ENCODE measurements at places on chromosomes 12 and 14.
A peak's percentile ranks its signal among the peaks of the same experiment; 100 is the strongest.

DNA sequence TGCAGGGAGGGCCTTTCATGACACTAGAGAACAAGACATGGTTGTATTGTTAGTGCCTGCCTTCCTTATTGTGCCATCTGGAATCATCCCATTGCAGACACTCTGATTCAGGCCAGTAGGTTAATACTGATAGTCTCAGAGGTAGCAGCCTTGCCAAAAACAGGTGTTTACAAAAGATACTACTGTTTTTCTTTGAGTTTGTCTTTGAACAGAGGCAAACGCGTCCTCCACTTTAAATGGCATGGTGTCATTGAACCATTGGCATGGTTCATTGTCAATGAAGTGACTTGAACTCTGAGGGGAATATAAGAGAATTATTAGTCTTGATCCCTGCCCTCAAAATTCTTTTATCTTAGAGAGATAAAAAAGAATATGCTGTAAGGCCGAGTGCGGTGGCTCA, 4.2 kb downstream of the FNTB start:
- DNase-seq: no peak

GRCh38 chr14:92748259-92749016, at the start of gene LGMN:
Gene LGMN, minus strand, starts transcription at chr14:92748627. Its CDS starts 15,841 bp downstream, at chr14:92732786.
- peak; percentile 63 for DNase-seq

- no peak for DNase-seq
Measured at GRCh38 chr12:124111006-124111405, 138.0 kb downstream of the ZNF664 start.

- no peak for DNase-seq
Measured at GRCh38 chr14:105468621-105469241, 5.9 kb upstream of the CRIP2 start.

GRCh38 chr12:54195737-54196347, 7.1 kb upstream of the SMUG1 start:
- no peak for DNase-seq

DNA sequence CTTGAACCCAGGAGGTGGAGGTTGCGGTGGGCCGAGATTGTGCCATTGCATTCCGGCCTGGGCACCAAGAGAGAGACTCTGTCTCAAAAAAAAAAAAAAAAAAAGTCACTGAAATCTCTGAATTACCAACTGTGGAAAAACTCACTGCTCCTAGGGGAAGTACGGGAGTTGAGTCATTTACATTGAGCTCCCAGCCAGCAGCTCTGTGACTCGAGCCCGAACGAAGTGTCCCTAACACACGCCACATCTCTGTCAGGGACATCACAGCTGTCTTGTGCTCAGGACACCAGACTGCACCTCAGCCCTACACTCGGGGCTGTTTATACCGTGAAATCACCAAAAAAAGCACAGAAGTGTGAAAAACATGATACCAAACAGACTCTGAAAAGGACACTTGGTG, 21.1 kb downstream of the ATP6V0A2 start:
- DNase-seq: no peak

DNA sequence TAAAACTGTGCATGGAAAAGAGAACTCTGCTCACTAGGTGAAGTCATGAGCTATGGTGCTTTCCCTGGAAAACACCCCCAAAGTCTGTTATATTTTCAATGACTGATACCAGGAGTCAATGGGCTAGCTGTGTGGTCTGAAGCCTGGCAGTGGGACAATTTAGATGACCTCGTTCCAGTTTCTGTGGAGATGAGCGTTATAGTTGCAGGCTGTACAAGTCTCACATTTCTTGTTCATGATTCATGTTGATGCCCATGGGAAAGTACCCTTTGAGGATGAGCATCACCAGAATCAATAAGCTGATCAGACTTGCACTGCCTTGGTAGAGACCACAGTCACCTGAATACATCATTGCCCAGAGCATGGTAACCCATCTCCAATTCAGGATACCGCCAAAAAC, 70.7 kb downstream of the NOVA1 start:
- DNase-seq: no peak

- DNase-seq: no peak
Measured at GRCh38 chr14:68548194-68549076, 244.4 kb downstream of the ZFP36L1 start.

GRCh38 chr14:66380143-66380542, 106.0 kb upstream of the CCDC196 start:
- no peak for DNase-seq

- no peak for DNase-seq
Measured at GRCh38 chr12:91289906-91290305, 107.3 kb upstream of the DCN start.

- no peak for DNase-seq
Measured at GRCh38 chr12:11761869-11762567, 112.5 kb downstream of the ETV6 start.

DNA sequence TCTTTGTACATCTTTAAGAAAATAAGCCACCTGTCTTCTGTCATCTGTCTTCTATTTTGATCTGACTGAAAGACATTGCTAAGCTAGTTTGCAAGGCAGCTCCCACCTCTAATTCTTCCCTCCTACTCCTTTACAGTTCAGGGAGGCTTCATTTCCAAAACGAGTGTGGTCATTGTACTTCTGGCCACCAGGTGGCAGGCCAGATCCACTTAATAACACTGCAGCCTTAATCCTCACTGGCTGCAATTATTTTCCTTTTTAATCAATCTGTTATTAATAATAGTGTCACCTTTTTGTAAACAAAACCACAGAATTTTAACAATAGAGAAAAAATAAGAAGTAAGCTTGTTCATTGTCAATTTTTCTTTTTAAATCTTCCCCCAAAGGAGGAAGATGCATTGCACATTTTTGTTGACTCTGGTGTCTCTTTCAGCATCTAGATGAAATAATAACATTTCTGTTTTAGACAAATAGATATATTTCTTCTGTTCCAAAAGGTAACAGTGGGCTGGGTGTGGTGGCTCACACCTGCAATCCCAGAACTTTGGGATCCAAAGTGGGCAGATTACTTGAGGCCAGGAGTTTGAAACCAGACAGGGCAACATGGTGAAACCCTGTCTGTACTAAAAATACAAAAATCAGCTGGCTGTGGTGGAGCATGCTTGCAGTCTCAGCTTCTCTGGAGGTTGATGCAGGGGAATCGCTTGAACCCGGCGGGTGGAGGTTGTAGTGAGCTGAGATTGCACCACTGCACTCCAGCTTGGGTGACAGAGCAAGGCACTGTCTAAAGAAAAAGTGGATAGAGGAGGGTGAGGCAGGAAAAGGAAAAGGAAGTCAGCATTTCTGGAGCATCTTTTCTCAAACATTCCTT, 23.3 kb downstream of the GABARAPL1 start:
- no peak for DNase-seq

DNA sequence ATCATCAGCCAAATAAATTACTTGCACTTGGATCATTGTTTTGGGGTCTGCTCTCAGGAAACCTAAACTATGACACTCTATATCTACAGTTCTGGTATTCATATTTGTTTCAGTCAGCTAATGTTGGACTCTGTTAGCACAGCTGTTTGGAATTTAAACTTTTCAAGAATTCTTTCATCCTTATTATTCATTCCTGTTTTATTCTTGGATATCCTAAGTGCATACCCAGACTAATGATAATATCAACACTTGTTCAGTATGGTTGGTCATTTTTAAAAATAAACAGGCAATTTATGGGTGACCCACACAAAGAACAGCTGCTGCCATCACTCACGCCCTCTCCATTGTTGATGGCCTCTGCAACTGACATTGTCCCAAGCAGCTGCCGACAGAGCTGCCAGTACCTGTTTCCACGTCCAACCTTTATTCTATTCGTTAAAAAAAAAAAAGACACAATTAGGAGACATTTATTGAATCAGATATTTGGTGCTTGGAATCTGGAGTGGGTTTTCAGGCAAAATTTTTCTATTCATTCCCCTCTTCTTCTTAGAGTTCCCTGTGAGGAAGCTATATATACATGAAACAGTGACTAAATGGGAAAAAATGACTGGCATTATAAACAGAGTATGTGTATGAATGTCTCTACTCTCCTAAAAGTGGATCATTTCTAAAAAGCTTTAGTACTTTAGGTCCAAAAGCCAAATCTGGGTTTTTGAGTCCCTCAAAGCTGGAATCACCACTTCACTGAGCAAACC, 252.1 kb upstream of the NAV3 start:
- no peak for DNase-seq

DNA sequence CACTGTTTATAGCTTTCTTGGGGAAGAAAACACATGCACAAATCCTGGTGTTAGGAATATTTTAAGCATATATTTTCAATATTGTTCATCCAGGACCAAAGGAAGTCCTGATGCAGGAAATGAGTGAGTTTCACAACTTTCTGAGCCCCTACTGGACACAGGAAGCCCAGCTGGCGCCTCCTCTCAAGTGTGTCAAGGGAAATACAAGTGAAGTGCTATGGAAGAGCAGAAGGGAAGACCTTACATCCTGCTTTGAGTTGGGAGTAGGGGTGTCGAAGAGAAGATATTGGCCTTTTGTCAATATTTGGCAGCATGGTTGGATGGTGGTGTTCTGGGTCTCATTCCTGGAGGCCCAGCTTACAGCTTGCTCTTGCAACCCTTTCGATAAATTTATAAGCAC, 66.1 kb upstream of the ZDHHC17 start:
- DNase-seq: no peak

DNA sequence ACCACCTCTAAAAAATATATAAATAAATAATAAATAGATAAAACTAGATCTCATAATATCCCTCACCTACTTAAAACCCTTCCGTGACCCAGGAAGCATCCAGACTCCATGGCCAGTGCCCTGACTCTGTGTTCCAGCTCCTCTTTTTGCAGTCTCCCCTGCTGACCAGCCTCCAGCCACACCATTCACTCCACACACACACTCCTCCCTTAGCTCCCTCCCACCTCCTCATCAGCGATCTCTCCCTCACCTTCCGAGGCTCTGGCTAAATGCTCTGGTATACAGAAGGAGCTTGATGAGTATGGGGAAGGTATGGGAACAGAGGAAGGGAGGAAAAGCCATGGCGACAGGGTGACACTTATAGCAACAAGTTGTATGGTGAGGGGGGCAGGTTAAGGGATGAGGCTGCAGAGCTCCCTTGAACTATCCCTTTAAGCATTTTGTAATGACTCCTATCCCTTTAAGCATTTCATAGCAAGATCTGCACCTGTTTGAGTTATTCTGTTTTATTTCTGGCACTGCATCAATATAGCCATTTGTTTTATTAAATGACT, 26.1 kb upstream of the EIF4B start:
- no peak for DNase-seq

DNA sequence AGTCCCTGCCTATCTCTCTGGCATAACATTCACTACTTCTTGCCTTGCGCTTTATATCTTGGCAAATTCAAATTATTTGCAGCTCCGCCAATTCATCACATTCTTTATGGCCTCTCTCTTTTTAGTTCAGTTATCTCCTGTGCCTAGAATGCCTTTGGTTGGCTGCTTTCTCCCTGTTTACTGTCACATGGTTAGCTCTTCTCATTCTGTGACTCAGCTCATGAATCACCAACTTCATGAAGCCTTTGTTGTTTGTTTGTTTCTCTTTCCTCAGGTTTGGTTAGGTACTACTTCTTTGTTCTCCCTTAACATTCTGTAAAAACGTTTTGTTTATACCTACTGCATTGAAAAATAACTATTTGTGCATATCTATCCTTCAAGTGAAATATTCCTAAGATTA, 376.5 kb upstream of the GARIN6 start:
- no peak for DNase-seq

DNA sequence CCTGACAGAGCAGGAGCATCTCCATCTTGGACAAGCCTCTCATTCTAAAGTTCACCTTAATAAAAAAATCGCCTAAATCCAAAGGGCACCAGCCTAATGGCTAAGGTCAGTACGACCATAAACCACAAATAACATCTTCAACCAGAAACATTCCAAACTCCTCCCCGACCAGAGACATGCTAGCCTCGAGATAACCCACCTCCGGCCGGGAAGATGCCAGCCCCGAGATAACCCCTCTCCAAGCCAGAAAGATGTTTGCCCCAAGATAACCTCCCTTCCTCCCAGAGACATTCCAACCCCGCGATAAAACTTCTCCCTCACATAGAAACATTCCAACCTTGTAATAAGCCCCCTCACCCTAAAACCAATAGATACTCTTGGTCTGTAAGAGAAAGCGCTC, 86.8 kb upstream of the PKP2 start:
- DNase-seq: no peak

- no peak for DNase-seq
Measured at GRCh38 chr14:64340560-64341196, 46.5 kb upstream of the ESR2 start.

Data from stimulated activated CD8-positive, alpha-beta memory T cell treated with anti-CD3 and anti-CD28 coated beads, Interleukin-4, amount 100 ng/mL, for 1 hour (primary cell).